ENCODE measurements at places on chromosomes 7 and 10. TPM values are rescaled to one million over a fixed set of nuclear protein-coding genes. Genes with fewer than 3 reads are reported as not detected.

Gene SLC18A2
- total RNA-seq, result 1.6 TPM

Gene OGA
- 110 TPM for total RNA-seq

Gene RNF32
- total RNA-seq, result 3.7 TPM

Gene LRIT1
- not detected for total RNA-seq

Gene TRIM50
- total RNA-seq, result not detected

Gene FXYD4
- not detected for total RNA-seq

Gene ADAMTS14
- 1.8 TPM for total RNA-seq

Gene PLXDC2
- 30.3 TPM for total RNA-seq

Gene PODXL
- total RNA-seq, result 25.6 TPM

Gene TAS2R4
- total RNA-seq, result 2.3 TPM

Gene TMEM130
- total RNA-seq, result 5.4 TPM

Gene GOLGA7B
- total RNA-seq, result 0.29 TPM

Gene AGR2
- 191 TPM for total RNA-seq

Gene SORCS1
- total RNA-seq, result 13.2 TPM

Gene FAM180A
- 1.3 TPM for total RNA-seq

Gene LBX1
- total RNA-seq, result not detected

Gene ITPRID1
- total RNA-seq, result 2.3 TPM

Gene OR2A5
- total RNA-seq, result not detected

Gene AGAP9
- total RNA-seq, result 17.4 TPM

Gene CPA2
- 2.1 TPM for total RNA-seq

Data from mucosa of descending colon (tissue), 3 donors.